A375 (cell line): ENCODE measurements at places on chromosomes 1 and 21. TPM values are rescaled to one million over a fixed set of nuclear protein-coding genes. Genes with fewer than 3 reads are reported as not detected.

LCE3D gene
- not detected in 2 replicates for total RNA-seq

CD48 gene
- total RNA-seq = not detected in 2 replicates

OR2G6 gene
- not detected in 2 replicates for total RNA-seq

AUNIP gene
- total RNA-seq = 20.7 and 27.8 TPM in 2 replicates

CZIB gene
- 43.6 and 51.9 TPM in 2 replicates for total RNA-seq
